ENCODE measurements at places on chromosomes 4 and X. TPM values are rescaled to one million over a fixed set of nuclear protein-coding genes. Genes with fewer than 3 reads are reported as not detected.

CD40LG gene
- total RNA-seq: not detected

TEX13C gene
- total RNA-seq: not detected

NPY5R gene
- not detected for total RNA-seq

SLC16A2 gene
- total RNA-seq: not detected

C1QTNF7 gene
- total RNA-seq: 20.2 TPM

ATOH1 gene
- 35.3 TPM for total RNA-seq

PABPC4L gene
- 6.6 TPM for total RNA-seq

TCEAL6 gene
- total RNA-seq: not detected

NAA11 gene
- total RNA-seq: not detected

CT55 gene
- total RNA-seq: not detected

HERC5 gene
- not detected for total RNA-seq

TCEAL2 gene
- total RNA-seq: 7.6 TPM

PRICKLE3 gene
- 7.1 TPM for total RNA-seq

FRMD7 gene
- not detected for total RNA-seq

ZNF827 gene
- 27.2 TPM for total RNA-seq

TMEM184C gene
- 11.7 TPM for total RNA-seq

NXF2B gene
- not detected for total RNA-seq

HS3ST1 gene
- 4.2 TPM for total RNA-seq

ACE2 gene
- not detected for total RNA-seq
